ENCODE measurements at places on chromosomes 11 and 22.
A peak's percentile ranks its signal among the peaks of the same experiment; 100 is the strongest.

- no peak for DNase-seq
These were observed 224.6 kb upstream of the PLET1 start for GRCh38 chr11:112485280-112485679.

GRCh38 chr11:134522782-134523570, 110.9 kb upstream of the B3GAT1 start:
- no peak for DNase-seq

- no peak for DNase-seq
These were observed 15.0 kb upstream of the ALX4 start for GRCh38 chr11:44324749-44325525.

GRCh38 chr22:45159652-45160462, 3.9 kb upstream of the NUP50 start:
- no peak for DNase-seq

DNA sequence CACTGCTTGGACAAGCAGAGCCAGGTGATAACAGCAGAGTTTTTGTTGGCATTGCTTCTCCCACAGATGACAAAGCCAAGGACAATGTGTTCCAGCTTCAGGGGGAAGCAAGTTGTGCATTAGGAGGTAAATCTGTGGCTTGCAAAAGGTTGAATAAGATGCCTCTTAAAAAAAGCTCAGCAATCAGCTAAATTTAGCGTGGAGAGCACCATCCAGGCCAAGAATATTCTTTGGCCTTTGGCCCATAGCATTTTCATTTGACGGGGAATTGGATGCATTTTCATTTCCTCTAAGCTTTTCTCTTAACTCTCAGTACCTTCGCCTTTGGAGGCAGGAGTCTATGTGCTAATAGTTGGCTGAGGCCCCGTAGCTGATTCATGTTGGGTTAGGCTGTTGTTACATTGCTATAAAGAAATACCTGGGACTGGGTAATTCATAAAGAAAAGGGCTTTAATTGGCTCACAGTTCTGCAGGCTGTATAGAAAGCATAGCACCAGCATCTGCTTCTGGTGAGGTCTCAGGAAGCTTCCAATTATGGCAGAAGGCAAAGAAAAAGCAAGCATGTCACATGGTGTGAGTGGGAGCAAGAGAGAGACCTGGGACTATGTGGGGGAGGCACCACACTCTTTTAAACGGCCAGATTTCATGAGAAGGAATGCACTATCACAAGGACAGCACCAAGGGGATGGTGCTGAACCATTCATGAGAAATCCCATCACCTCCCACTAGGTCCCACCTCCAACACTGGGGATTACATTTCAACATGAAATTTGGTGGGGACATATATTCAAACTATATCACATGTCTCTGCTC, 350.1 kb upstream of the C11orf87 start:
- no peak for DNase-seq

- DNase-seq: peak; percentile 83
These were observed at the start of gene PPARA for GRCh38 chr22:46150034-46150654. TSS of gene PPARA (plus strand) at chr22:46150526. CDS start at chr22:46198384, 47,858 bp downstream.

DNA sequence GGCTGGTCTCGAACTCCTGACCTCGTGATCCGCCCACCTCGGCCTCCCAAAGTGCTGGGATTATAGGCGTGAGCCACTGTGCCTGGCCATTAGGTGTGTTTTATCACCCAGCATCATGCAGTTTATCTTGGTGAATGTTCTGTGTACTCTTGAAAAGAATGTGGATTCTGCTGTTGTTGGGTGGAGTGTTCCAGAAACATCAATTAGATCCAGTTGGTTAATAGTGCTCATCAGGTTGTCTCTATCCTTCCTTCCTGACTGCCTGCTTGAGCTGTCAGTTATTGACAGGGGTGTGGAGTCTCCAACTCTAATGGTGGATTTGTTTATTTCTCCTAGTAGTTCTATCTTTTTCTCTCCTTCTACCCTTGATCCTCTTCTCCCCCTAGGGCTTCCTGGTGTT, 30.2 kb upstream of the PPP6R3 start:
- DNase-seq: no peak

GRCh38 chr11:79493555-79494171, 52.8 kb upstream of the TENM4 start:
- peak; percentile 11 for DNase-seq

DNA sequence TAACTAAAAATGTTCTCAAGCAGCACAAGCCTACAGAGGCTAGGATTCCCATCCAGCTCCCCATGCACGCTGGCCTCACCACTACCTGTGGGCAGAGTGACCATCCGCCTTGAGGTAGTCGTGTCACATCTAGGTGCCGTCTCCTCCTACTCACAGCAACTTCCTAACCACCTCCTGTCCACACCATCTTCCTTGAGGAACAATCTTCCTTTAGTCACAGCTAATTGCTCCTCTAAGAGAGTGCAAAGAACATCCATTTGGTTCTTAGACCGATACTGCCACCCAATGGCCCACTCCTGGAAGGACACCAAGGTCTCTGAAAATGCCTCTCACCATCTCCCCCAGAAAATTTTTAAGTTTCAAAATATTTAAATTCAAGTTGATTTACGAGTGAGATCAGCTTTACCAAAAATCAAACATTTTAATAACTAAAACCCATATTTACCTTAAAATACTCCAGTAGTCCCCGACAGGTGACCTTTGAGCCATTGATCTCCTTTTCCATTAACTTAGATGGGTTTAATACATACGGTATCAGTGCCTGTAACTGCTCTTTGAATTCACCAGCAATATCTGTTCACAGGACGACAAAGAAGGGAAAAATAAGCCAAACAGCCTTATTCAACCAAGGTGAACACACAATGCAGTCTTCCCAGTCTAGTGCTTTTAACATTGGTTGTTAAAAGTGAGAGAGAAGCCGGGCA, 21.7 kb upstream of the PLAAT3 start:
- peak; percentile 56 for DNase-seq

- no peak for DNase-seq
These were observed 7.9 kb upstream of the OR56B4 start for GRCh38 chr11:6099577-6099976.

GRCh38 chr22:49827271-49827852, 311 bp downstream of the BRD1 start:
- no peak for DNase-seq

- no peak for DNase-seq
These were observed 225.1 kb downstream of the MN1 start for GRCh38 chr22:27576413-27576812.

- DNase-seq: no peak
These were observed 560.4 kb downstream of the TBC1D22A start for GRCh38 chr22:47322854-47323253.
